ENCODE measurements at places on chromosomes 1 and 21.

- DNase-seq = no peak
Measured at GRCh38 chr1:174008979-174009378, 13.2 kb downstream of the RC3H1 start.

DNA sequence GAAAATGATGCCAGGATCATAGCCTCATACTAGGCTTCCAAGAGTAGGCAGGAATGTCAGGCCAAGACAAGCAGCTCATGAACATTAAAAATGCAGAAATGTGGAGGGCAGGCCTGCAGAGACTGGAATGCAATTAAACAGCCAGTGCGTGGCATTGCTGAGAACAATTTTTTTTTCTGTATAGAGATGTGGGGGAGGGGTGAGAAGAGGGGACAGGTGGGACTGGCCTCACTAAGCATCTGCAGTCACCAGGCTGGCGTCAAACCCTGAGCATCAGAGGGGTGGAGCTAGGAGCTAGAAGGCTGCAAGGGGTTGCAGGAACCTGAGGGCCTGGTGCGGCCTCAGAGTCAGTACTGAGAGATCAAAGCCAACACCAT lies 114.1 kb downstream of the TNR start:
- no peak for DNase-seq

DNA sequence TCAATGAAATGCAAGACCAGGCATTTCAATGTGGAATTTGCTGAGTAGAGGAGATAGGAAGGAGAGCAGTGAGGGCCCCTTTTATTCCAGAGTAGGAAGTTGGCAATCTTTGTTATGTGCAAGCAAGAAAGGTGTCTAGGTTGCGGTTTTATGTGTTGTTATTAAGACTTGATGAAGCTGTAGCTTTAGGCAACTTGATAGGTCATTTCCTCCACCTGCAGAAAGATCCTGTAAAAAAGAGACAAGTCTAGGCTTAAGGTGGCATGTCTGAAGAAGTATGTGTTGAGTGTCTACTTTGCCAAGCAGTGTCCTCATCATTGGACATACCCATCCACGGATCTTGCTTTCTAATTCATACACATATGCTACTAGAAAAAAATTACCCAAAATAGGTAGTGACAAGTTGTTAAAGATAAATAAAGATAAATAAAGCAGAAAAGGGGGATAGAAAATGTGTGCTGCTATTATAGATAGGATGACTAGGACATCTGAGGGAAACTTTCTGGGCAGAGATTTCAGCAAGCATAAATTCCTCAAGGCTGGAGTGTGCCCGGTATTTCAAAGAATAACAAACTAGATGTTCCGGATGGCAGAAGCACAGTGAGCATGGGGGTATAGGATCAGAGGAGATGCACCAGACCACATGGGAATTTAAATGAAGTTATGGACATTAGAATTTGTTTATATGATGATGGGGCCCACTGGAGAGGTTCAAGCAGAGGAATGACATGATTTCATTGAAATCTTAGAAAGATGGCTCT lies 335.0 kb downstream of the TGFB2 start:
- no peak for DNase-seq

GRCh38 chr1:47757226-47757975 lies 239.8 kb downstream of the TRABD2B start:
- DNase-seq = no peak
